ENCODE measurements at places on chromosomes 13 and 19. TPM values are rescaled to one million over a fixed set of nuclear protein-coding genes. Genes with fewer than 3 reads are reported as not detected.

- no peak for DNase-seq
- H3K27ac ChIP-seq, result peak overlapping the region; percentile 90
- peaks cover 27% of the 10 kb centered on the region for H3K4me1 ChIP-seq
- peak overlapping the region; percentile 5 for H3K4me3 ChIP-seq
- H3K36me3 ChIP-seq, result no peaks in the 10 kb centered on the region
- H3K27me3 ChIP-seq, result no peaks in the 10 kb centered on the region
Measured at GRCh38 chr13:20713014-20713376, 9.5 kb downstream of the IL17D start.

DNA sequence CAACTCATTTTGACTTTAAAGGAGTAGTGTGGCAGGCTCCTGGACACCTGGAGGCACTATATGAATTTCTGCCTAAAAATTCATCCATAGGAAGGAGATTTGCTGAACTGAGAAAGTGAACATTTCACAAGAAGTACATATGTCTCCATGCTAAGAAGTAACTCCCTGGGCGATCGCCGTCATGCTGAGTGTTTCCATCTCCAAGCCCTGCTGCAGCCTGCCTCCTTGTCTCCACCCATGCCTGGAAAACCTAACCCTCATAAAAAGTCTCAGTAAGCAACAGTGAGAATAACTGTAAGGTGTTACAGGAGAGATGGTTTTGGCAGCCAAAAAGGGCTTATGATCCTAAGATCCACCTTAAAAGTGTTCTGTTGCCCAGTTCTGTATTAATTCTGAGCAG lies 251.3 kb downstream of the SHISA2 start:
- H3K36me3 ChIP-seq, result no peaks in the 10 kb centered on the region
- peaks cover 8% of the 10 kb centered on the region for H3K27me3 ChIP-seq
- no peak for DNase-seq
- no peak overlapping the region for H3K4me3 ChIP-seq
- H3K4me1 ChIP-seq, result no peaks in the 10 kb centered on the region
- no peak overlapping the region for H3K27ac ChIP-seq

FOXA3 gene
- total RNA-seq, result not detected

DNA sequence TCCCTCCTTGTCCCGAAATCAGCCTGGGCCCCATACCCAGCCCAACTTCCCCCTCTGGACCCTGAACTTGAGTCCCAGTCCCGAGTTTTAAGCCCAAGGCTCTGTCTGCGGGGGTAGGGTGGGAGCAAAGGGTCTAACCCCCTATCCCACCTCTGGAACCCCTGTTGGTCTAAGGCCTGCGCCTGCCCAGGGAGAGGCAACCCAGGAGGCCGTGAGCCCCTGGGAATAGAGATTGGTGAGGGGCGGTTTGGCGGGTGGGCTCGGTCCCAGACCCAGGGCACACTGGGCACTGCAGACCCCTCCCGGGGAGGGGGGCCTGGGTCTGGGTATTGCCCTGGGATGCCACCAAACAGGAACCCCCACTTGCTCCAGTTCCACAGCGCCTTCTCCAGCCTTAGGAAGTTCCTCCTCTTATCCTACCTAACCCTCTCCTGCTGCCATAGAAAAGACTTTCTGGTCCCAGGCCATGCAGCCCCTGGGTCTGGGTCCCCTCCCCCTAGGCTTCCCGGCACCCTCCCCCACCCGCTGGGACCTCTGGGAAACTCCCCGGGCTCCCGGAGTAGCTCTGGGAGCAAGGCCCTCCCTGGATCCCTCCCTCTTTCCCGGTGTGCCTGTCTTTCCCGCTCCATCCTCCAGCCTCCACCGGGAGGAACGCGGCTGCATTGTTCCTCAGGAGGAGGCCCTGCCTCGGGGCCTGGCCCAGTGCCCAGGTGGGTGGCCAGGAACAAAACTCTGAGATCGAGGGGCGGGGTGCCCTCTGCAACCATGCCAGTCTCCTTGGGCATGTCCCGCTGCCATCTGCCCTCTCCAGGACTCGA lies 33.6 kb upstream of the NANOS3 start:
- no peaks in the 10 kb centered on the region for H3K27me3 ChIP-seq
- DNase-seq, result peak; percentile 92
- no peaks in the 10 kb centered on the region for H3K36me3 ChIP-seq
- H3K27ac ChIP-seq, result peak overlapping the region; percentile 100
- peaks cover 72% of the 10 kb centered on the region for H3K4me1 ChIP-seq

BEST2 gene
- total RNA-seq, result 52.2 TPM

- no peak for DNase-seq
- no peaks in the 10 kb centered on the region for H3K4me1 ChIP-seq
- no peak overlapping the region for H3K4me3 ChIP-seq
- no peak overlapping the region for H3K27ac ChIP-seq
- no peaks in the 10 kb centered on the region for H3K36me3 ChIP-seq
- peaks cover 49% of the 10 kb centered on the region for H3K27me3 ChIP-seq
Measured at GRCh38 chr13:112097770-112098169, 30.8 kb downstream of the SOX1 start.

- H3K4me3 ChIP-seq, result no peak overlapping the region
- no peaks in the 10 kb centered on the region for H3K27me3 ChIP-seq
- no peaks in the 10 kb centered on the region for H3K4me1 ChIP-seq
- no peak for DNase-seq
- no peaks in the 10 kb centered on the region for H3K36me3 ChIP-seq
- no peak overlapping the region for H3K27ac ChIP-seq
Measured at GRCh38 chr13:87453244-87453643, 217.9 kb upstream of the SLITRK5 start.

DNA sequence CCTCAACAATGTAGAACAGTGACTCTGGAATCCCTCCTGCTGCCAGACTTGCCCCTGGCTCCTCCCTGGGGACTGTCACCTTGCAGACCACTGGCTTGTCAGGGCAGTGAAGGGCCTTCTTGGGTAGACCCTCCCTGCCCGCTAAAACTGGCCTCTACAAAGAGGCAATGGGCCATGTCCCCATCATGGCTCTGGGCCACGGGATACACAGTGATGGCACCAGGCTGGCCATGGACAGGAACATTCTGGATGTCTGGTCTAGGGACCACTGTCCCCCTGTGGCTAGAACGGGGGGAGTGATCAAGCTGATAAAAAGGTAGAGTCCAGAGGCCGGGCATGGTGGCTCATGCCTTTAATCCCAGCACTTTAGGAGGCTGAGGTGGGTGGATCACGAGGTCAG lies 60.9 kb downstream of the ACSBG2 start:
- no peak for DNase-seq
- no peak overlapping the region for H3K4me3 ChIP-seq
- no peaks in the 10 kb centered on the region for H3K36me3 ChIP-seq

ERICH6B gene
- not detected for total RNA-seq

DNA sequence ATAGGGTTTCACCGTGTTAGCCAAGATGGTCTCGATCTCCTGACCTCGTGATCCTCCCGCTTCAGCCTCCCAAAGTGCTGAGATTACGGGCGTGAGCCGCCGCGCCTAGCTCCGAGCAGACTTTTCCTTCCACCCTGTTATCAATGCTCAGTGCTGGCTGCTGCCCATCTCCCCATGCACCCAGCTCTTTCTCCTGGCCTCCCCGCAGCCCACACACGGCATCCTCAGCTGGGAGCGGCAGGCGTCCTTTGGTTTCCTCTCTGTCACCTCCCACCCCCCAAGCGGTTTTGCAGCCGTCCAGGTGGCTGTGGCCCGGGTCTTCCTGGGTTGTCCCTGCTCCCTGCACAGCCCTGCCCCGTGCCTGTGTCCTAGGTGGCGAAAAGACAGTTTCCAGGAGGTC lies 12.1 kb downstream of the PRR22 start:
- no peaks in the 10 kb centered on the region for H3K36me3 ChIP-seq
- peaks cover 3% of the 10 kb centered on the region for H3K4me1 ChIP-seq
- DNase-seq, result no peak
- H3K27me3 ChIP-seq, result no peaks in the 10 kb centered on the region
- H3K4me3 ChIP-seq, result no peak overlapping the region

DNA sequence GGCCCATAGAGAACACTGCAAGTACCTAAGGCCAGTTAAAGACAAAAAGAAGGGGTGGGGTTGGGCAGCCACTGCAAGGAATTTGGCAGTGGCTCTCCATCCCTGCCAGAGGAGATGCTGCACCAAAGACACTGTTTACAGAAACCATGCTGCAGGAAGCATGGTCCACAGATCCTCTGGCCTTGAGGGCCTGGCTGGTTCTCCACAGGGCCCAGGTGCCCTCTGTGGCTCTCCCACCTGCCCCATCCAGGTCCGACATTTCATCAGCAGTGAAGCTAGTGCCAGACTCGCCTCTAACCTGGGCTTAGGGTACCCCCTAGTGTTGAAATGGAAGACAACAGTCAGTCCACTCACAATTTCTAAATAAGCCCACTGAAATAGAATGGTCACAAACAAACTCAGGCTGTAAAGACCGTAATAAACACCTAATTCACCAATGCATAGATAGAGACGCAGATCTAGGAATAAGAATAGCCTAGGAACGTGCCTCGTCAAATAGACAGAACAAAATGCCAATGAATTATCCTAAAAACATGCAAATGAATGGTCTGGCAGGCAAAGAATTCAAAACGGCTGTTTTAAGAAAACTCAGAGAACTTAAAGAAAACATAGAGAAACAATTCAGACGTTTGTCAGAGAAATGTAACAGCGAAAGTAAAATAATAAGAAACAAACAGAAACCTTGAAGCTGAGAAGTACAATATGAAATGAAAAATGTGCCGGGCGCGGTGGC lies 23.3 kb downstream of the LYPD4 start:
- H3K4me1 ChIP-seq, result no peaks in the 10 kb centered on the region
- DNase-seq, result no peak
- no peak overlapping the region for H3K27ac ChIP-seq
- H3K27me3 ChIP-seq, result no peaks in the 10 kb centered on the region
- H3K36me3 ChIP-seq, result no peaks in the 10 kb centered on the region
- no peak overlapping the region for H3K4me3 ChIP-seq

DNA sequence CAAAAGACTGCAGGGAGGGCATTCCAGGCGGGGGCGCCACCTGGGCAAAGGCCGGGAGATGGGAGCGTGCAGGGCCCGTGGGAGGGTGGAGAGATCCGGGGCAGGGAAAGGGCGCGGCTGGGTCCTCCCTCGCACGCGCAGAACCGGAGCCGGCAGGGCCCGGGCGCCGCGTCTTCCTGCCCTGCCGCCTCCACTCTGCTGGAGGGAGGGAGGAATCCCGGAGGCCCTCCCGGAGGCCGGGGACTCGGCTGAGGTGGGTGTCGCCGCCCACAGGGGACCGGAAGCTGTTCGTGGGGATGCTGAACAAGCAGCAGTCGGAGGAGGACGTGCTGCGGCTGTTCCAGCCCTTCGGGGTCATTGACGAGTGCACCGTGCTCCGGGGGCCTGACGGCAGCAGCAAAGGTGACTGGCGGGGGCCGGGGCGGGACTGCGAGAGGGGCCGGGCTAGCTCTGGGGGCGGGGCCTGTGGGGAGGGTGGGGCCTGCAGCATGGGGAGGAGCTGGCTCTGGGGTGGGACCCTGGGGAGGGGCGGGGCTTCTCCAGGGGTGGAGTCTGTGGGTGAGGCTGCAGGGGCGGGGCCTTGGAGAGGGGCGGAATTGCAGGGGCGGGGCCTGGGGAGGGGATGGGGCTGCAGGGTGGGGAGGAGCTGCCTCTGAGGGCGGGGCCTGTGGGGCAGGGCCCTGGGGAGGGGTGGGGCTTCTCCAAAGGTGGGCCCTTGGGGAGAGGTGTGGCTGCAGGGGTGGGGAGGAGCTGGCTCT lies 51.3 kb downstream of the CELF5 start:
- no peaks in the 10 kb centered on the region for H3K36me3 ChIP-seq
- H3K27ac ChIP-seq, result no peak overlapping the region
- H3K4me3 ChIP-seq, result peak overlapping the region; percentile 34

- H3K36me3 ChIP-seq, result no peaks in the 10 kb centered on the region
- peaks cover 9% of the 10 kb centered on the region for H3K4me1 ChIP-seq
- H3K27ac ChIP-seq, result no peak overlapping the region
Measured at GRCh38 chr19:48403606-48404005, 10.1 kb downstream of the GRIN2D start.

DNA sequence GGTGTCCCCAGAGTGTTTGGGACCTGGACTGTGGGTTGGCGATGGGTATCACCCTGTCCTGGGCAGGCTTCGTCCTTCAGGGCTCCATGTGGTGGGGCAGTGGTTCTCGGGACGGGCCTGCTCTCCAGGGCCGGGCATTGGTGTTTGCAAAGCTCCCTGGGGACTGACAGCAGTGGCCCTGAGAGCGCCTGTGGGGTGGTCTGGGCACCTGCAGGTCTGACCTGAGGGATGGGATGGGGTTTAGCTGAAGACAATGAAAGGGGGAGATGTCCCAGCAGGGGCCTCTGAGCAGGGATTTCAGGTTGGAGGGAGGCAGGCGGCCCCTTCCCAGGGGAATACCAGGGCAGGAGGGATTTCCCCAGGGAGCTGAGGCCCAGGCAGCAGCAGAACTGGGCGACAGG lies 68.3 kb upstream of the MCF2L start:
- no peak overlapping the region for H3K27ac ChIP-seq
- H3K4me3 ChIP-seq, result no peak overlapping the region
- H3K27me3 ChIP-seq, result peaks cover 18% of the 10 kb centered on the region

FUT2 gene
- 2.2 TPM for total RNA-seq

ZNF221 gene
- 6.8 TPM for total RNA-seq

PSG1 gene
- not detected for total RNA-seq

Measured in suprapubic skin (tissue), 4 donors.